ENCODE measurements at places on chromosomes 2 and 18.

- DNase-seq: no peak
These were observed 2.3 kb upstream of the KIF1A start for GRCh38 chr2:240822280-240822847.

GRCh38 chr2:124045894-124046293 lies 20.8 kb downstream of the CNTNAP5 start:
- DNase-seq: no peak

DNA sequence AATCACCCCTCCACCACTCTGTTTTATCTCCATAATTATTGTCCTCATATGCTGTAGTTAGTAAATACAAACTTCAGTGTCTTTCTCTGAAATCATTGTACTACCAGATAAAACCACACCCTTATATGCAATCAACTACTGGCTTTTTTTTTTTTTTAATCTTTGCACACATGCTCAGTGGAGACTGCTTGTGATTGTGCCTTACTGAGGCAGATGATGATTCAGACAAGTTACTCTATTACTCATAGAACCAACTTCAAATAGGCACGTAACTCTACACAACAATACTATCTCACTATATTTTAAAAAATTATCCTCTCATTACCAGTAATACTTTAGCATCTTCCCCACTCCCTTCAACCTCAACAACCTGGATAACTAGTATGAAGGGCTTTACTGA lies 1278.4 kb upstream of the PIK3C3 start:
- no peak for DNase-seq

DNA sequence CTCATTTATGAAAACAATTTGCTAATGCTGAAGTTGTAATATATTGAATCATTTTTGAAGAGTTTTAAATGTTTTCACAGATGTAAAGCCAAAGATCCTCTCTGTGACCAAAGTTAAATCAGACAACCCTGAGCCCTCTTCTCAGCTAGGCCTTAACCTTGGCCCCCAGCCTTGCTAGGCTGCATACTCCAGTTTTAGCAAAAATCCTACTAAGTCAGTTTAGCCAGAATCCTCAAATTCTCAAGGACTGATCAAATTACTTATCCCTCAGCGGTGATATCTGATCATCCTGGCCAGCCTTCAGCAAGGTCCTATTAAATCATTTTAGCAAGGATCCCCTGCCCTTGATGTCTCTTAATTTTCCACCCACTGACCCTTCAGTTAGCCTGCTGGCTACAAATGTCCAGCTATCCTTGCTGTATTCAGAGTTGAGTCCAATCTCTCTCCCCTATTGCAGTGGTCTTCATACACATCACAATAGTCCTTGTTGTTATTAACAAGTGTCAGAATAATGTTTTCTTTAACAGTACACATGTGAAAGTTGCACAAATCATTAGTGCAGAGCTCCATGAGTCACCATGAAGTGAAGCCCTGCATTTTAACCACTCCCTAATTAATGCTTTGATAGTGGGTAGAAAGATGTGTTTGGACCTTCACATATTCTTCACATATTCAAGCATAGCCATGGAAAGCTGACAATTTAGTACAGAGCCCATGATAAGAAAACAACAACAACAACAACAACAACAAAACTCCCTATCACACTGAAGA lies 206.4 kb downstream of the NBAS start:
- no peak for DNase-seq

DNA sequence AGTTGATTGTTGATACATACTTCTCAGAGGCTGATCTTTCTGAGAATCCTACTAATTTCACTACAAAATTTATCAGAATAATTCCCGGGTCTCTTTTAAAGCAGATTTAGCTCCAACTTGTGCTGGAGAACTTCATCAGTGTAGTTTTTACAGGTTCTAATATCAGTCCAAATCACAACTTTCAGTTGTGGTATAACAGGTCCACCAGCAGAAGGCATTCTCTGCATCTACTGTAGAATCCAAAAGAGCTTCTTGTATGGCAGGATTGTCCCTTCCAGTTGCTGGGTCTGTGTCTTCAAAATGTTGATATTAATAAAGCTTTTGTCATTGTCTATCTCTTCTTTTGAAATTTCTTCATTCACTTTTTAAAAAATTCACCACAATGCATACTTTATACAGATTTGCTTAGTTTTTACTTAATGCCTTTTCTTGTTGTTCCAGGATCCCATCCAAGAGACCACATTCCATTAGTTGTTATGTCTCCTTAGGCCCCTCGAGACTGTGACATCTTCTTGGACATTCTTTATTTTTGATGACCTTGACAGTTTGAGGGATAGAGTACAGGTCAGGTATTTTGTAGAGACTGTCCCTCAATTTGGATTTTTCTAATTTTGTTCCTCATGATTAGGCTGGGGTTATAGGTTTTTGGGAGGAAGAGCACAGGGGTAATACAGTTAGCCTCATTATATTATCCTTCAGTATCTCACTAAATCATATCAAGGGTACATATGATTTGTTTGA lies 490.5 kb upstream of the MEX3C start:
- DNase-seq: no peak

DNA sequence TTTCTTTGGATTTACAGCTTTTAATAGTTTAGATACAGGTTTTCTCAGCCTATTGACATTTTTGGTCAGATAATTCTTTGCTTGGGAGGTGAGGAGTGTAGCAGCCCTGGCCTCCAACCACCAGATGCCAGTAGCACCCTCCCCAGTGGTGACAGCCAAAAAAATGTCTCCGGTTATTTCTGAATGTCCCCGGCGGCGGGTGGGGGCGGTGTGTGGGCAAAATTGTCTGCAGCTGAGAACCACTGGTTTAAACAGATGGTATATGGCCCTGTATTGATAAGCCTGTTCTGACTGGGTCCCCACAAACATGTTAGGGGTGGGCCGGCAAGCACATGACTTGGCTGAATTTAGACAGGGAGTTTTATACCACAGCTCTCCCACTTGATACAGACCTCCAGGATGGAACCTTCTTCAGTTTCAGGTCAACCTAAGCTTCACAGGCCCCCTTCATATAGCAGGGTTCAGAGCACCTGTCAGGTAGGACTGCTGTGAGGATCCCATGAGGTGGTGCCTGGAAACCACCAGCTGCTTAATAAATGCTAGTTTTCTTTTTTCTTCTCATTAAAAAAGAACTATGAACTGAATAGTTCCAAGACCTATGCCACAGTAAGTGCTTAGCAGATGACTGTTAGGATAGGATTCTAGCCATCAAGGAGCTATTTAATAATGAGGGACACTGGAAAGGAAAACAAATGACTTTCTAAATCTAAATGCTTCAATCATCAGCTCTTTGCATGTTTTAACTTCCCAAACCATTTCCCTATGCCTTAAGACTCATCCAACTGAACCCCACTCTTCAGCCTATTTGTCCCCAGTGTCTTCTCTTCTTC lies 18.1 kb downstream of the LPIN2 start:
- no peak for DNase-seq

DNA sequence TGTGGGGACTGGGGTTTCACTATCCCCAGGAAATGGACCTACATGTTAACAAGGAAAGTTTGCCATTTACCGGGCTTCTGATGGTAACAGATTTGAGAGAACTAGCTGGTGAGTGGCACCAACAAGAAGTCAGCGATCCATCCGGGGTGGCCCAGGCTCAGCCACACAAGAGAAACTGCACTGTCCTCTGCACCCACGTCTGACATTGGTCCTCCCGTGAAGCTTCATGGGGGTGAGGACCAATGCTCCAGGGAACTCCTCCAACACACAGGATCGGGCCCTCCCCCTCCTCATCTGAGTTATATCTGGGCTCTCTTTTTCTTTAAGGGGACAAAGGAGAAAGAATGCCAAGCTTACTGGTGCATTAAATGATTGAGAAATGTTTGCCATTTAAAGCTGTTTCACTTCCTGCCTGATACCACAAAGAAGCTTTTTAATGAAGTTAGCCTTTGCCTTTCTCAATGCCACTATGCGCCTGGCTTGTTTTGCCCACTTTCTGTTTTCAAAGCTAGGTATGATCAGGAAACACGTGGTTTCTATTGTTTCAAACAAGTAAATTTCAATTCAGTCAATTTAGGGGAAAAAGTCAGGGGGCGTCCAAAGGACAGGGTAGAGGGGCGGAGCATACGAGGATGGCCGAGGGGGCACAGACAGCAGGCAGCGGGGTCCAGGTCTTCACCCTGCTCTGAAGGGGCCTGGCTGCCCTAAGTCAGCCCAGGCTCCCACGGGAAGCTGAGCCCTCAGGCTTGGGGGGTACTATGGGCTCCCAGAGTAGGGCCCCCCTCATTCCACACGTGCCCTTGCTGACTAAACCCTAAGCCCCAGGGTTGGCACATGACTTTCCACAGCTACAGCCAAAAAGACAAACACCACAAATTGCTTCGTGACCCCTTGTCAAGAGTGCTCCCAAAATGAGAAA lies 204.0 kb upstream of the ID2 start:
- DNase-seq: no peak

DNA sequence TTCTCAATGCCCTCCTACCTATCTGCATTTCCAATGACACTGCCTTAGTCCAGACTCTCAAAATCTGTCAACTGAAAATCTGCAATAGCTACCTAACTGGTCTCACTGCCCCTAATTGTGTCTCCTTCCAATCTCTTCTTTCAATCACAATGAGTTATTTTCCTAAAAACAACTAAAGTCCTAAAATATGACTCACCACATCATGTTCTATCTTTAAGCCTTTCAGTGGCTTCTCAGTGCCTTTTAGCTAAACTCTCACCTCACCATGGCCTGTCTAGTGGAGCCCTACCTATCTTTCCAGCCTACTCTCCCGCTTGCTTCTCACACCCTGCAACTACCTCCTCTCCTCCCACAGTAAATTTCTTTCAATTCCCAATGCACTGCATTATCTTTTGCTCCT lies 220.9 kb upstream of the PKDCC start:
- no peak for DNase-seq

GRCh38 chr2:172928756-172929155 lies 146.9 kb upstream of the MAP3K20 start:
- peak; percentile 4 for DNase-seq

GRCh38 chr2:11393711-11394236 lies 49.3 kb upstream of the ROCK2 start:
- DNase-seq: no peak

- DNase-seq: no peak
These were observed 24.6 kb downstream of the THAP4 start for GRCh38 chr2:241612156-241613016.

GRCh38 chr2:204010628-204011560 lies 74.3 kb downstream of the ICOS start:
- DNase-seq: no peak

GRCh38 chr2:174076975-174077374 lies 111.8 kb upstream of the SP3 start:
- DNase-seq: no peak

DNA sequence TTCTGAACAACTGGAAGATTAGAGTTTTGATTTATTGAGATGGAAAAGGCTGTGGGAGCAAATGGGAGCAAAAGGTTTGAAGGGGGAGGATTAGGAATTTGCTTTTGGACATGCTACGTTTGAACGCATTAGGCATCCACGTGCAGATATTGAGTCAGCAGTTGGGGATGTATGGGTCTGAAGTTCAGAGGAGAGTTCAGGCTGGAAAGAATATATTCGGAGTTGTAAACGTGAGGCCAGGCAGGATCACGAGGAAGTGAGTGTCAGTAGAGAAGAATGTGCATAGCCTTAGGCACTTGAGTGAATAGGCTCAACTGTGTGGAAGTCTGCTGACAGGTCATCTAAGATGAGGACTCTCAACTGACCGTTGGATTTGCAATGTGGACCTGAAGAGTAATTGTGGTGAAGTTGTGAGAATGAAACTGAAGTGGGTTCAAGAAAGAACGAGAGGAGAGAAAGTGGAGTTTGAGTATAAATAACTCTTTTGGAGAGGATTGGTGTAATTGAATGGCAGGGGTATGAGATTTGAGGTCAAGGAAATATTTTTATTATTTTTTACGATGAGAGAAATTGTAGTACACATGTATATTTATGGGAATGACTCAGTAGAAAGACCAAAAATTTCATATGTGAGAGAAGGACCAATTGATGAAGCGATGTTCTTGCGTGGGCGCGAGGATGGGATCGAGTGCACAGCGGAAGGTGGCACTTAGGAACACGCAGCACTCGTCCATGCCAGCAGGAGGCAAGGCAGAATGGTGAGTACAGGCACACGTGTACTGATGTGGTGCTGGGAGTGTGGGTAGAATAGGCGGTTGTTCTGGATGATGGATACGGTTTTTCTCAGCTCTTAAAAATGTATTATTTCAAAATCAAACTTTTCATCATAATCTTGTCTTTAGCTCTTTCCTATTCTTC lies 40.5 kb upstream of the POLE4 start:
- no peak for DNase-seq

DNA sequence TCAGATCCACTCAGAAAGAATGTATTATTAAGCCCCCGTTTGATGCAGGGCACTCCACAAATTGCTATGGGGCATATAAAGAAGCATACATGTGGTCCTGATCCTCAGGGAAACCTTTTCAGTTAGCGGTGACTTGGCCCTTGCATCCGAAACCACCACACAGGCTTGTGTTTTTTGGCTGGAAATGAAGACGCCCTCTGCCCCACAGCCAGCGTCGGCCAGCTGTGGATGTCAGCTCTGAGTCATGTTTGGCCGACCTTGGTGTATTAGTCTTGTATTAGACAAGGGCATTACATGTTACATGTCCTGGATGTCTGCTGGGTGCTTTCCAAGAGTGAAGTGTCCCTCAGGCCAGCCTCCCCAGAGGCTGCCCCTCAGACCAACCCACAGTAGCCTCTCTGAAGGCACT lies 107.6 kb upstream of the MAP3K20 start:
- no peak for DNase-seq

DNA sequence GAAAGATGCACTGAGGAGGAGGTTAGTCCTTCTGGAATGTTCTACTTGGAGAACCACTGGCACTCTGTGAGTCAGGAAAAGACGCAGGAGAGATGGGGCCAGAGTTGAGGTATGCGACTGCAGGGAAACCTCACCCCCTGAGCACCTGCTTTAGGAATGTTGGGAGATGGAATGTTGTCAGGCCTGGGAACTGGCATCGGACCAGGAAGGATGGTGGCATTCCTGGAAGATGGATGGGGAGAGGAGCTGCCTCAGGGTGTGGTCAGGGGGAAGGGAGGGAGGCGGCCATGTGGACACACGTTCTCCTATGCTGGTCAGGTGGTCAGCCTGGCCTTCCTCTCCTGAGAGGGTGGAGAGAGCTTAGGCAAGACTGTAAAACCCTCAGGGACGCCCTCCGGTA lies 146.3 kb downstream of the CELF4 start:
- DNase-seq: no peak

GRCh38 chr2:101157272-101157671 lies 6.1 kb upstream of the TBC1D8 start:
- DNase-seq: no peak

- no peak for DNase-seq
These were observed 98.0 kb downstream of the SMAD7 start for GRCh38 chr18:48852794-48853193.

- no peak for DNase-seq
These were observed 777.1 kb downstream of the RNF144A start for GRCh38 chr2:7694076-7694985.

All from NCI-H1694 (cell line).